ENCODE measurements at places on chromosomes 1 and 21.

DNA sequence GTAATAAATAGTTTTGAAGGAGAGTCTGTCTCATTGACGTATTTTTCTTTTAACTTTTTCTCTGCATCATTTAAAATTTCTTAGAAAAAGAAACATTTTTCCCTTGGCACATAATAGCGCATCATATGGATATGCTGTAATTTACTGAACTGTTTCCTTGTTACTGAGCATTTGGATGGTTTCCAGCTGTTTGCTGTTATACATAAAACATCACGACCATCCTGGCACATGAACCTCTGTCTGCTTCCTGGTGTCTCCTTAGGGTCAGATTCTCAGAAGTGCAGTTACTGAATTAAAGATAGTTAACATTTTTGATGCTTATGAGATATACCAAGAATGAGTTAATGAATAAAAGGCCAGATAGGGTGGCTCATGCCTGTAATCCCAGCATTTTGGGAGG is 67.2 kb downstream of the BACE2 start:
- DNase-seq, result no peak

GRCh38 chr21:14353231-14353630 is 29.7 kb downstream of the HSPA13 start:
- no peak for DNase-seq

- no peak for DNase-seq
Observed at GRCh38 chr1:67484492-67484891, 54.3 kb upstream of the SERBP1 start.

GRCh38 chr1:186231861-186232436 is 143.1 kb downstream of the TPR start:
- DNase-seq, result no peak

DNA sequence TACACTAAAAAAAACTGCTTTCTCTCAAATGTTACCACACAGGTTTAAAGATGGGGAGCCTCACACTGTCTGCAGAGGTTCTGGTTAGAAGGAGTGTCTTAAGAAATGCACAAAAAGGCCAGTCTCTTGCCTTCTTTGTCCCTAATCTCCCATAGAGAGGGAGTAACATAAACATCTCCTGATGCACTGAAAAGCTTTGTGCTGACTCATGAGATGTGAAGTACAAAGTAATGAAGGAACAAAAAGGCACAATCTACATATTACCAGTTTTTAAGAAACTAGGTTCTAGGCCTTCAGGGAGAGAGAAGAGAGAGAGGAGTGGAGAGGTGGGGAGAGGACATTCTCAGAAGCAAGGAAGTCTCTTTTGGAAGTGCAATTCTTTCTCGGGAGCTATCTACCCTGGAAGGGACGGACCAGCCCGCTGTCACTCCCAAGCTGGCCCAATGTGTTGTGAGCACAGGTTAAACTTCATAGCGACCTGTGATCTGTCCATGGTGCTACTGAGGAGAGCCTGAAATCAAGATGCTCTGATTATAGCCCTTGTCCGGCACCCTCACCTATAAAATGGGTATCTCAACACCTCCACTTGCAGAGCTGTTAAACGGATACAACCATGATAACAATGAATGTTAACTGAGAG is 458.1 kb downstream of the DISC1 start:
- no peak for DNase-seq

DNA sequence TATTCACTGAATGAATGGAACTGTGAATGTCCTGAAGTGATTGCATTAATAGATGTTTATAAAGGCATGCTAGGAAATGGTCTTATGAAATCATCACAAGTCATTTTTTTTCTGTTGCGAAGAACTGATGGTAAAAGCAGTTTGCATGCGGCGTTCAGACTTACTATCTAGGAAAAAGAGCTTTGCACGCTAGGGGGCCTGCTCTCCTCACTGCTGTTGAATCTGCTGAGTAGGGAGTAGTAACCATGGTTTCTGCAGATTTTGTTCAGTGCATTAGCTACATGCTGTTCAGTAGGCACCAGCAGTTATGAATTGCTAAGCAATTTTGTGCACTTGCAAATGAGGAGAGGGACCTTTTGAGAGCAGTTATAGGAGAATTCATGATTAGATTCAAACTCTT is 57.9 kb downstream of the CENPF start:
- DNase-seq, result peak; percentile 82

- no peak for DNase-seq
Observed at GRCh38 chr1:3091334-3091733, 22.3 kb downstream of the PRDM16 start.

- DNase-seq, result no peak
Observed at GRCh38 chr1:119632103-119632490, 16.0 kb downstream of the ZNF697 start.

DNA sequence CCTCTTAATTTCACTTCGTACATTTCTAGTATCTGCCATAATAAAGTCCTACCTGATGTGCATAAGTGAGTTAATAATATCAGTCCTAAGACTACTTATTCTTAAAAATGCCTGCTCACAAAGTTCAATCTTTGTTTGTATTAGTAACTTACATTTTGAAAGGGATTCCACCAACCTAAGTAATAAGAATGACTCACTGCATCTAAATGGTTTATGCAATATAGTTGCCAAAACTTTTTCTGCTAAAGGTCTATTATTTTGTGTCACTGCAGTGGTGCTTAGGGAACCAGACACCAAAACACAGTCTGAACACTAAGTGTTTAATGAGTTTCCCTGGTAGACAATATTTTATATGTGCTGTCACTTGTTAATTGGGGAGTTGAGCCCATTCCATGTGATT is 1.8 kb downstream of the ZNF669 start:
- no peak for DNase-seq

- DNase-seq, result no peak
Observed at GRCh38 chr1:33247545-33247944, 8.7 kb upstream of the ZNF362 start.

- DNase-seq, result peak; percentile 28
Observed at GRCh38 chr1:230067871-230068620, 1.0 kb downstream of the GALNT2 start.

DNA sequence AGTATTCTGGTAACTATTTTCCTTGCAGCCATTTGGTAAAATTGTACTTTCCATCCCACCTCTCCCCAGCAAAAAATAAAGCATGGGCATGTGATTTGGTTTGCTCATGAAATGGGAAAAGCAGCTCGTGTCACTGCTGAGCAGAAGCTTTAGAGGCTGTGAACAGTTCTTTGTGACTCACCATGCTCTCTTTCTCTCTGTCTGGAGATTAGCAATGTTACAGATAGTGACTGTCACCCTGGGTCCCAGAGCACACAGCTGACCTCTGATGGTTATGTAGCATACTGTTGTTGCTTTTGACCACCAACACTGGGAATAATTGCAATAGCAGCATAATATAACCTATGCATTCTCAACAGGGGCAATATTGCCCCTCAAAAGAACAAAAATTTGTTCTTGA is 70.6 kb downstream of the RGS2 start:
- DNase-seq, result no peak

GRCh38 chr1:88376421-88376820 is 307.7 kb upstream of the PKN2 start:
- DNase-seq, result no peak

- DNase-seq, result no peak
Observed at GRCh38 chr1:85146972-85147359, 53.9 kb downstream of the SYDE2 start.

DNA sequence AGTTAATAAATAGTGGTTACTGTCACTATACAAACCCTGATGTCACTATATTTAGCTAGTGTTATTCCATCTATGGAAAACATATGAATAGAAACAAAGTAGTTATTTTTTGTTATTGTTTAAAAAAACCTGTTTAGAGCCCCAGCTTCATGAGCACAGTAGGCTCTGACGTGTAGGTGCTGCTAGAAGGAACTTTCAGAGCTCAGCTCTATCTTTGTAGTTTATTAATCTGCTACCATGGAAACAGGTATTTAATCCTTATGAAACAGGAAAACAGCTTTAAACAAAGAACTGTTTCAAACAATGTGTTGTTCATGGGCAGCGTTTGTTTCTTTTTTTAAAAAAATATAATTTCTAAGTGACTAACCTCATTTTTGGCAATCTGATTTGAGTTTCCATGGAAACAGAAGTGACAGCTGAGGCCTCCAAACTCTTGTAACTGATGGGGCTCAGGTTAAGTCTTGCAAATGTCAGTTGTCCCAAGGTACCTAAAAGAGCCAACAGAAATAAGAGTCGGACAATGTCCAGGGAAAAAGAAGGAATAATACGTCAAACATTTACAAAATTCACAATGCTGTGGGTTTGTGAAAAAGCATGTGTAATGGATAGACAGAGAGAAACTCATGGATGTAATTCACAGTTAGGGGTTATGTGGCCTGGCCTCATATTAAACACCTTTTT is 162.0 kb upstream of the C21orf91 start:
- no peak for DNase-seq

DNA sequence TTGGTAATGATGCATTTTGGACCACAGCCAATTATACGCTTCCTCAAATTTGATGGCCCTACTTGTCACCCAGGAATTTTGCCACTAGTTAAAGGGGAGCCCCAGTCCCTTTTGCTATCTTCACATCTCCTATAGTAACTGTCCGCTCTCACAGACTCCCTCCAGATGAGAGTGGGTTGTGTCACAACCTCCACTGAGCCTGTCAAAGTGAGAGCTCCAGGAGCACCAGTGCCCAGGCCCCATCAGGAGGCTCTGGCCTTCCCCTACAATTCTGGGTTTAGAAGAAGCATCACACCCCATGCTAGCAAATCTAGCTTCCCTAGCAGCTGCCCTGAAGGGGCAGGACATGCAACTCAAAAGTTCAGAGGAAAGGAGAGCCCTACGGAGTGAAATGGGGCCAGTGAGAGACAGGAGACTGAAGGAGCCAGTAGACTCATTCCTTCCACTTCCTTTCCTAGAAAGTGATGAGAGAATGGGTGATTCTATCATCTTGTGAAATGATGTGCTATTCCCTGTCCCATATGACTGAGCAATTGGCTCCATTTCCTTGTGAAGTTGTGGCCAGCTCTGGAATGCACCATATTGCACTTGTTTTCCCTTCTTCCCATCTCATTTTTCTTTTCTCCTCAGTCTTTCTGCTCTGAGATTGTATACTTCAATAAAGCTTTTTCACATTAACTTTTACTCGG is 541.3 kb downstream of the DPYD start:
- DNase-seq, result no peak

- DNase-seq, result no peak
Observed at GRCh38 chr1:151009206-151009587, 948 bp downstream of the PRUNE1 start.

GRCh38 chr1:51192213-51192843 is 43.7 kb upstream of the RNF11 start:
- DNase-seq, result peak; percentile 57

DNA sequence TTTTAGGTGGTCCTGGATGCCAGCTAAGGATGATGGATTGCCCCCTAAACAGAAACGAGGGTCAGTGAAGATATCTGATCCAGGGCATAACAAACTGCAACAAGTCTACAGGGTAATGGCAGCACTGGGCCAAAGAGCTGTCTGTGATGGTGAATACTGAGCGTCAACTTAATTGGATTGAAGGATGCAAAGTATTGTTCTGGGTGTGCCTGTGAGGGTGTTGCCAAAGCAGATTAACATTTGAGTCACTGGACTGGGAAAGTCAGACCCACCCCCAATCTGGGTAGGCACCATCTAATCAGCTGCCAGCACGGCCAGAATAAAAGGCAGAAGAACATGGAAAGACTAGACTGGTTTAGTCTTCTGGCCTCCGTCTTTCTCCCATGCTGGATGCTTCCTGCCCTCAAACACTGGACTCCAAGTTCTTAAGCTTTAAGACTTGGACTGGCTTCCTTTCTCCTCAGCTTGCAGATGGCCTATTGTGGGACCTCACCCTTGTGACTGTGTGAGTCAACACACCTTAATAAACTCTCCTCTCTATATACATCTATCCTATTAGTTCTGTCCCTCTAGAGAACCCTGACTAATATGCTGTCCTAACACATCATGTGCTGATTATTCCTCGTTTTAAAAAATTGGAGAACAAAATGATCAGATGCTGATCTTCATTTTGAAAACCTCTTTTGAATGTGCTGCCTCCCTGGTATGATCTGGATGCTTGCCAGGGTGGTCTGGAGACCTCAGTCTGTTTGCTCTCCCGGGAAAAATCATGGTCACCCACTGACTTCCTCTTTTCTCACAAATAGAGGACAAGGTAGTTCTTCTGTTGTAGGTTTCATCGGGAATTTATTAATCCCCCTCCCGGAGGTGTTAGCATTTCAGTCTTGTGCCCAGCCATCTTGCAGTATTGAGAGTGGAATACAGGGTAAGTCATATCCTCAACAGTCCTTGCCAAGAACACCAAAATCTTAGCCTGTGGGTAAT is 234.7 kb downstream of the SETD4 start:
- no peak for DNase-seq

DNA sequence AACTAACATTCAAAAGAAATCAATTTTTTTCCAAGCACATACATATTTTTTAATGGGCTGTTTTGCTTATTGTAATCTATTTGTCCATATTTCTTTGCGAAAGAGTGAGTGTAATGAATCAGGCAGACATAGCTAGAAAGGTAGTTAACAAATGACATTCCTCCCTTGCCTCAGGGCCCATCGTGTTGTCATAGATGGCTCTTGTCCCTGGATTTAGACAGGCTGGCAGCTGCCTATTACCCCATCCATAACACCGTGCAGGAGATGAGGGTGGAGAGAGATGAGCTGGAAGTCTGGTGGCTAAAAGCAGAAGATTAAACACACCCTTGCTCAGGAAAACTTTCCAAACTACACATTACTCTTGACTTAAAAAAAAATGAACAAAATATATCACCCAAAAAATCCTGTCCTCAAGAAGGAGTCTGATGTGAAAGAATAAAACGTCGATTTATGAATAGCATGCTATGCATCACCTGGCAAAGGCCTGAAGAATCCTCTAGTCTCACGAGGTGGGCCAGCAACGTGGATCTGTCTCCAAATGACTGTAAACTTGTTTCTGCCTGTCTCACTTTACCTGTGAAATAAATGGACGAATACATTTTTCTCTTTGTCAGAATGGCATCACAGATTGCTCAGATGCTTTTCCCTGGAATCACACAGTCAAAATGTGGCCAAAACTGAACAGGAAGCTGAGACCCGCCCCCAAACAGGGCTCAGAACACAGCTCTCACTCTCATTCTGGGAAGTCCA is 55.7 kb downstream of the C21orf91 start:
- no peak for DNase-seq

DNA sequence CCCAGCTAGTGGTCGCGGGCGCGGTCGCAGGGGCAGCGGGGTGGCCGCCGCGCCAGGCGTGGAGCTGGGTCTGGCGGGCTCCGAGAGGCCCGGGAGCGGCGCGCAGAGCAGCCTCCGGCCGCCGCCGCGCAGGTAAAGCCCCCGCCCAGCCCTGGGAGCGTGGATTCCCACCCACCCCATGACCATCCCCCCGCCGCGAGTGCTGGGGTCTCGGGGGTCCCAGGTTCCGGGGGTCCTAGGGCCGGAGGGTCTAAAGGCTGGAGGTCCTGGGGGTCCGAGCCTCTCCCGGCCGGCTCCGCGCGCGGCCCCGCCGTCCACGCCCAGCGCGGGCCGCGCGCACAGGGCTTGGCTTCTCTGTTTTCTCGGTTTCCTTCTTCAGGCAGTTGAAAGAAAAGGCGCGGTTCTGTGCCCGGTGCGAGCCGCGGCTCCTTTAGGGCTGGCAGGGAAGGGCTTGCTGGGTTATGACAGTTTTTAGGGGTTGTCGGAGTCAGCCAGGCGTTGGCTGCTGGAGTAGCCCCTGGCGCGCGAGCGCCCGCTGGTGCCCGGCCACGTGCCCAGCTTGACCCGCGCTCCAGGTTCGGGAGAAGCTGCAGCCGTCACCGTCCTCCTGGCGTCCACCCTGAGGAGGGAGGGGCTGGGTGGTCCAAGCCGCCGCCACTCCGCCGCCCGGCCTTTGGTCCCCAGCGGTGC is 359 bp downstream of the LRRC3 start:
- no peak for DNase-seq
